ENCODE measurements at places on chromosomes 12 and 14.
A peak's percentile ranks its signal among the peaks of the same experiment; 100 is the strongest.

GRCh38 chr14:104787736-104788135 lies 7.8 kb downstream of the AKT1 start:
- DNase-seq = no peak

GRCh38 chr12:80441921-80442320 lies 2.1 kb upstream of the PTPRQ start:
- no peak for DNase-seq

- DNase-seq = no peak
Measured at GRCh38 chr12:60935981-60936761, 1324.0 kb upstream of the USP15 start.

DNA sequence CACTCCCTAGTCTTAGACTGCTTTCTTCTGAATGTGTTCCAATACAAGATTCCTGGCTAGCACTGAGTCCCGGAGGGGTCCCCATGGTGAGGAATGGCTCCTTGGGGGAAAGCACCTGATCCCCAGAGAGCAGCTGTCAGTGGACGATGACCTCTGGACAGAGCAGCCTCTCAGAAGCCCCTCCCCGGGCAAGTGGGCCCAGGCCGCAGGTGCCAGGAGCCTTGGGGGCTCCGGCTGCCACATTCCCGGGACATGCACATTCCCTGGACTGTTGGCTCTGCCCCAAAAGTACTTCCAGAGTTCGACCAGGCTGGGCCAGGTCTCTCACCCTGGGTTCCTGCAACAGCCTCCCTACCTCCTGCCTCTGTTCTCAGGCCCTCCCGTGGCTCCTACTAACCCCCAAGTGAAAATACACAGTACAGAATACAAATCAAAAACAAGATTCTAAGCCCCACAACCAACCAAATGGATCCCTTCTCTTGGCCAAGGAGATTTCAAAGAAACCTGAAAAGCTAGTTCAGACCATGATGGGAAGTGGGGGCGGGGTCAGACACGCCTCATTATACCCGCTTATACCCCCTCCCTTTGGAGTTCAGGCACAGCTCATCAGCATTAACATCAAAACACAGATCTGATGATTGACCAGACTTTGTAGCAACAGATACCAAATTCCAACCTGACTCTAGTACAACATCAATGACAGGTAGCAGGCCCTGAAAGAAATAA lies 23.3 kb upstream of the BTBD6 start:
- no peak for DNase-seq

DNA sequence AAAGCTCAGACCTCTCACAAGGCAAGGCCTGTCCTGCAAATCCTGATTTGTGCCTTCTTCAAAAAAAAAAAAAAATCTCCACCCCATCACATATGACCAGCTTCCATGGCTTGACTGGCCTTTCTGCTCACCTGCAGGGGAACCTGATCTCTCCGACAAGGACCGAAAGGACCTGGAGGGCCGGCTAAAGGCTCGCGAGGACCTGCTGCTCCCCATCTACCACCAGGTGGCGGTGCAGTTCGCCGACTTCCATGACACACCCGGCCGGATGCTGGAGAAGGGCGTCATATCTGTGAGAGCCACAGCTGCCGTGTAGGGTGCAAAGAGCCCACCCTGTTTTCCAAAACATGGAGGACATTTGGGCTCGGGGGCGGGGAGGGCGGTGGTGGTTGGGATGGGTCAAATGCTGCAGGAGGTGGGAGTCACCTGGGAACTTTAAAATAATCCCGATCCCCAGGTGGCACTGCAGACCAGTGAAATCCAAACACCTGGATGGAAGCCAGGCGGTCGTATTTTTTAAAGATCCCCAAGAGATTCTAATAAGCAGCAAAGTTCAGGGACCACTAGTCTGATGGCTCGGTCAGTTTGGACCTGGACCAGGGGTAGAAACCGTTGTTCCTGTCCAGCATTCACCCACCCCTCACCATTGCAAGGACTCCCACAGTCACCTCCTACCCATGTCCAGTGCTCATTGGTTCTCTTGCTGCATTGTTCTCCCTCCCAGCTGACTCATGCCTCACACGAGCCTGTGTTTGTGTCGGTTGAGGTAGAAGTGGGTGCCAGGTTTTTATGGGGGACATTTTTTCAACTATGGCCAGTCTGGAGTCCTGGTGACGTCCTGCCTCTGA lies 44.8 kb downstream of the FOXN4 start:
- peak; percentile 29 for DNase-seq

DNA sequence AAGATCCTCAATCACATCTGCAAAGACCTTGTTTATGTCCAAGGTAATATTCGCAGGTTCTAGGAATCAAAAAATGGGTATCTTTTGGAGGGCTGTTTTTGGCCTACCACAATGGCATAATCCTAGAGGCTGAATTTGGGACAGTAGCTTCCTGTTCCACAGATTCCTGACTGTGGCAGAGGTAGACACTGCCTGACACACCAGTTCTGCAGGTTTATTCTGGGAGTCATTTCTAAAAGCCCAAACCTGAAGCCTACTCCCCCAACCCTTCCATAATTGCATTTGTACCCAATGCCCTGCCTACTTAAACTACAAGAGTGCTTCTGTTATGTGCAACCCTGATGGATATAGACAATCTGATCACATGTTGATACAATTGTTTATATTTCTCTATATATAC lies 378.9 kb downstream of the PCNX1 start:
- no peak for DNase-seq

DNA sequence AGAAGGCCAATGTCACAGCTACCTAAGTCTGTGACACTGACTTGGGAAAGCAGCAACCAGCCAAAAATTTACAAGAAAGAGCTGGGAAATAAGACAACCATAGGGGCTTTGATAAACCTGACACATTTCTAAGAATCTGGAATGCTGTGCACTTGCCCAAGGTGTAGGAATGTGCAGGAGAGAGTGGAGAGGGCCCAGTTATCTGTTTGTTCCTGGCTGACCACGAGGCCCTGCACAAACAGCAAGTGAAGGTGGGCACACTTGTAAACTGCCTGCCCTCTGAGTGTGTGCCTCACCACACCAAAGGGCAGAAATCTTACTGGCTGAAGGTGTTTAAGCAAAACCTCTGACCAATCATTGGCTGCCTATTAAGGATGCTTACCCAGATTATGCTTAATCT lies 27.3 kb downstream of the DLK1 start:
- no peak for DNase-seq

DNA sequence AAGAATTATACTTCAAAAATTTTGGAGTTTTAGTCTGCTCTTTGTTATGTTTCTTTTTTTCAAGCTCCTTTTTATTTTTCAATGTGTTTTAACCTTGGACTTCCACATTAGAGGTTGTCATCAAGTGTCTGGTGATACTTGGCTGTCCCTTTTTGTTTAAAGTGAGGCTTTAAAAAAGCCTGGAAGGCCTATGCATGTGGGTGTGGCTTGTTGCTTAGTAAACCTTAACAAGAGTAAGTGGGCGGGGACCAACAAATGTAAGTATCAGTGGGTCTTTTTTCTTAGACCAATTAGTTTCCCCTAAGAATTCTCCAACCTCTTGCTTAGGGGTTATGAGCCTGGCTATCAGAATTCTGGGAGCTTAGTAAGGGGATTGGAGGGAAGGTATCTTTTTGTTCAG lies 26.4 kb downstream of the HCFC2 start:
- DNase-seq = no peak
